ENCODE measurements at places on chromosomes 1 and 21.

- DNase-seq, result no peak
These were observed 92.0 kb upstream of the PPM1J start for GRCh38 chr1:112807117-112807516.

- DNase-seq, result no peak
These were observed 6.5 kb downstream of the TAL1 start for GRCh38 chr1:47225430-47226100.

GRCh38 chr1:161427733-161428516, 60.2 kb upstream of the CFAP126 start:
- no peak for DNase-seq

DNA sequence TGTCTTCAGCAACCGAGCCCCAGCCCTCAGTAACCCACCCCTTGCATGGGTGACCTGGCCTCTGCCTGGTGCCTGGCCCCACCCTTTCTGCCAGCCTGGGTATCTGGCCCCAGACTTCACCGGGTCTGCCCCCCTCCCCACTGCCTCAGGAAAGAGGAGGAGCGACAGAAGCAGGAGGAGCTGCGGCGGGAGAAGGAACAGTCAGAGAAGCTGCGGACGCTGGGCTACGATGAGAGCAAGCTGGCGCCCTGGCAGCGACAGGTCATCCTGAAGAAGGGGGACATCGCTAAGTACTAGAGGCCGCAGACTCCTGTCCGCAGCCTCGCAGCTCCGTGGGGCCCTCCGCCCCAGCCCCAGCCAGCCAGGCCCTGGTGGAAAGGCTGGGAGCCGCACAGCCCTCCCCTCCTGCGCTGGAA, 6.1 kb downstream of the TNFRSF25 start:
- DNase-seq, result peak; percentile 57

GRCh38 chr1:58266242-58266641, 280.3 kb downstream of the OMA1 start:
- no peak for DNase-seq

DNA sequence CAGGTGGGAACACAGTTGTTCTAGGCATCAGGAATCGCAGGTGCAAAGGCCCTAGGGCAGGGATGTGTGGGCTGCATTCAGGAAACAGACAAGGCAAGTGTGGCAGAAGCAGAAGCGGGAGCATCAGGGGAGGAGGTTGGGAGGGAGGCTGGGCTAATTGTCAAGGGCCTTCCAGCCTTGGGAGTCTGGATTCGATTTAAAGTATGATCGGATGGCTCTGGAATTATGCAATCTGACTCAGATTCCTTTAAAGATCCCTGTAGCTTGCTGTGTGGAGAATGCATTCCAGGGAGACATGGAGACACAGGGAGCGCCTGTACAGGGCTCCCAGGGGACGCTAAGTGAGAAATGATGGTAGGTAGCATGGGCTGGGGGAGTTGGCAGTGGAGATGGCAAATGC, 86.5 kb downstream of the LACTBL1 start:
- DNase-seq, result no peak

DNA sequence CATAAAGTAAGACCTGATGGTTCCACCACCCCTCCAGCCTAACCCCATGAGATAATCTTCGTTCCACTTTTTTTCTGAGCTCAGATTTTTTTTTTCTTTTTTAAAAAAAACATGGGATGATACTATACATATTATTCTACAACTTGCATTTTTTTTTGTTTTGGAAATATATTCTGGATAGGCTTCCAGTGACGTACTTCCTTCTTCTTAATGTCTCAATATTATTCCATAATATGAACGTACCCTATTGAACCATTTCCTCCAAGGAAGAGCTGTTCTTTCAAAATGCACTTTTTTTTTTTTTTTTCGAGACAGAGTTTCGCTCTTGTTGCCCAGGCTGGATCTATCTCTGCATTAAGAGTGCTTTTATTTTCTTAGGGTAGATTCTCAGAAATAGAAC, 1.5 kb downstream of the EDEM3 start:
- DNase-seq, result no peak

- DNase-seq, result no peak
These were observed 11.7 kb downstream of the CNIH4 start for GRCh38 chr1:224368409-224368808.

- DNase-seq, result no peak
These were observed 108.9 kb downstream of the CRYAA start for GRCh38 chr21:43277481-43278351.

- no peak for DNase-seq
These were observed 115.2 kb downstream of the SLC25A24 start for GRCh38 chr1:108084866-108085477.

All from activated gamma-delta T cell treated with Interleukin-2 at 50 U/mL for 16 hours (primary cell).